ENCODE measurements at places on chromosomes 7 and 10.

DNA sequence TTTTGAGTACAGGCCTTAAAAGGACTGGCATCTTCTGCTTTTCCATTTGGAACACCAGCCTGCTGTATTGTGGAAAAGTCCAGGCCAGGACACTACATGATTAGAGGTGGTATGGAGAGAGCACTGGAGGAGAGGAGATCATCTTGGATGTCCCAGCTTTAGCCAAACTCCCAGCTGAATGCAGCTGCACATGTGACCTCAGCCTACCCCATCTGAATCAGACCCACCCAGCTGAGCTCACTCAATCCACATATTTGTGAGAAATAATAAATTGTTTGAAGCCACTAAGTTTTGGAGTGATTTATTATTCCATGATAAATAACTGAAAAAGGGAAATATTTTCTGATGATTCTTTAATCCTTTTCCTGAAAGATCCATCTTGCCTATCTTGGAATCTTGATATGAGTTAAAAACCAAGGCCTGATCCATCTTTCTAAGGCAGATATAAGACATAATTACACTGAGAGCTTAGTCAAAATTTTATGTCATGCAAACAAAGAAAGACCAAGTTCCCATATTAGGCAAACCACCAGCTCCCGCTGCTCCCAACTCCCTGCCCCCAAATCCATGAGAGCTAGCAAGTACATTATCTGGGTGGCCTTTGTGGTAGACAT is 55.1 kb upstream of the TRIL start:
- DNase-seq: no peak

- no peak for DNase-seq
Observed at GRCh38 chr7:156753229-156753560, 112.6 kb downstream of the RNF32 start.

DNA sequence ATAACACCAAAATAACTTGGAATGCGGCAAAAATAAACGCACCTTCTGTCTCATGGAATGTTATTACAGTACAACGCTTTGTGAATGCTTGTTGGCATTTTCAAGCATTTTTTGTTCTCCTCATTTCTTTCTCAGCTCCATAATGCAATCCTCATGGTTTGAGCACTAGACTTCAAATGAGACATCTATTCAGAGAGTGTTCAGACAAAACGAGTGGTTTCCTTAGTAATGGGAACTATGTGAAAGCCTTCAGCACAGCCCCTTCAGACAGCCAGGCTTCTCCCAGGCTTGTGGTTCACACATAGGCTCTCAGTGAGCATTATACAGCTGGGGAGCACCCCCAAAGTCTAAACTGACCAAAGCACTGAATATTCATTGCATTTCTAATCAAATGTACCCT is 8.6 kb upstream of the LRRN3 start:
- no peak for DNase-seq

DNA sequence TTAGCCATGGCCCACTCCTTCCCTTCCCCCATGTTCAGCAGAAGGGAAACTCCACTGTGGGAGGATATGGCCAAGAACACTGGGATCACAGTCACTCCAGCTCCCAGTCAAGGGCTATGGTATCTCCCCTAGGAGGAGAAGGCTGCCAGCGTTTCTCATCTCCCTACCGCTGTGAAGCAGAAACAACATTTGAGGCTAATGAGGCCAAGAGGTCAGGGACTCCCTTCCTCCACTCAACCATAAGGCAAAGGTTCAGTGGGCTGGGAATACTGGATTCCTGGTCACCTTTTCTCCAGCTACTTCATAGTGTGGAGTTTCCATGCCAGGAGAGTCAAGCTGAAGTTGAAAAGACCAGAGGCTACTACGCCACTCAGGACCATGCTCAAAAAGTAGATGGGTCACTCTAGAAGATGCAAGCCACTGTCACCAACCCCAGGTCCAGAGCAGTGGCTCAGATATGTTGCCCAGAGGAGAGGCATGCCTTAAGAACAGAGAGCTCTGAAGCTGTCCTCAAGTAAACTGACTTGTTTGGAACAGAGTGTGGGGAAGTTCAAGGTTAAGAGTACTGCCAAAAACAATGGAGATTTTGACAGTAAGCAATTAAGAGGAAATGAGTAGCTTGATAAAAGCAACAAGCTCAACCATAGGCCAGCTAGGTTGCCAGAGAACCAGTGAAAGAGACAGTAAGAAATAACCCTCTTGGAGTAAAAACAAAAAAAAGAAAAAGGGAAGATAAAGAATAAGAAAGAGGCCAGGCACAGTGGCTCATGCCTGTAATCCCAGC is 3.8 kb upstream of the TMEM140 start:
- no peak for DNase-seq

GRCh38 chr7:2614631-2615330 is 17.0 kb upstream of the TTYH3 start:
- DNase-seq: no peak

DNA sequence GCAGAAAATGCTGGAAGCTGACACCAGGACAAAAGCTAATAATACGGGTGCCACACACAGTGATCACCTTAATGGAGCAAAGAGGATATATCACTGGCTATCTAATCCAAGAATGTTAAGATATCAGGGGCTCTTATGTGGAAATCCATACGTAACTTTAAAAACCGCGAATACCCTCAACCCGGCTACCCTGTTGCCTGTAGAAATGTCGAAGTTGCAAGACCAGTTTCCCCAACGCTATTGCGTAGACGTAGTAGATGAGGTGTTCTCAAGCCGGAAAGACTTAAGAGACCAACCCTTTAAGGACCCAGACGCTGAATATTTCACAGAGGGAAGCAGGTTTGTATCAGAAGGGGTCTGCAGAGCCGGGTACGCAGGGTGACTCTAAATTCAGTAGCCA is 7.9 kb upstream of the CYREN start:
- no peak for DNase-seq

- DNase-seq: no peak
Observed at GRCh38 chr7:132614428-132615318, 38.4 kb upstream of the PLXNA4 start.

- no peak for DNase-seq
Observed at GRCh38 chr7:90788052-90788451, 191.9 kb downstream of the CDK14 start.

- no peak for DNase-seq
Observed at GRCh38 chr7:120740348-120740747, 117.6 kb downstream of the TSPAN12 start.

- no peak for DNase-seq
Observed at GRCh38 chr7:27112955-27113949, 10.8 kb upstream of the HOXA2 start.

GRCh38 chr7:44224080-44224973 is 23.5 kb downstream of the YKT6 start:
- no peak for DNase-seq

- no peak for DNase-seq
Observed at GRCh38 chr10:19815731-19816410, 361 bp upstream of the PLXDC2 start.

DNA sequence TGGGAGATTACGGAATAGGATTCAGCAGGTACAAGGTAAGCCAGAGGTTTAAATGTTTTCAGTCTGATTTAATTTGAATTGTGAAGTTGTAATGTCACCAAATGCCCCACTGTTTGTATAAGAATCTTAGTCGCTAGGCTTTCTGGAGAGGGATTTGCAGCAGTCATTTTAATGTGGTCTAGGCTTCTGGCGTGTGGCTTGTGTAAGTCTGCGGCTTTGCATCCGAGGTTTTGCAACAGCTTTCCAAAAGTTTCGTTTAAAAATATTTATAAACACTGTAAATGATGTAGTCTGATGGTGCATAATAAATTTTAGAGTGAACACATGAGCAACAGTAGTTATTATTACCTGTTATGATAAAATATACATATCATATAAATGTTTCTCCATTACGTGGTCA is 26.1 kb upstream of the BHLHA15 start:
- DNase-seq: no peak

DNA sequence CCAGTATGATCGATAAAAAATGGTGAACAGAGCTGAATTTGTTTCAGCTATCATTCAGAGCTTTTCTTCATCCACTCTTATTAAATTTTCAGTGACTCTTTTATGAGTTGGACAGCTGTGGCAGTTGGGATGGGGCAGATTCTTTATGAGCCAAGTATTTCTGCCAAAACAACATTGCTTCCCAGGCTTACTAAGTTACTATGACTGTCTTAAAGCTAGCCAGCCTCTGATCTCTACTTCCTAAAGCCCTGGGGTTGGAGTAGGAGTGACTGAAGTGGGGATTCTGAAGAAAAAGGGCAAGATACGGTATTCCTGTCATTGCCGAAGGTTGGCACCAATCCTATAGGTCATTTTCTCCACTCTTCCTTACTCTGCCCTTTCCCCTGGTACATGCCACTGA is 12.7 kb downstream of the RPP30 start:
- no peak for DNase-seq

DNA sequence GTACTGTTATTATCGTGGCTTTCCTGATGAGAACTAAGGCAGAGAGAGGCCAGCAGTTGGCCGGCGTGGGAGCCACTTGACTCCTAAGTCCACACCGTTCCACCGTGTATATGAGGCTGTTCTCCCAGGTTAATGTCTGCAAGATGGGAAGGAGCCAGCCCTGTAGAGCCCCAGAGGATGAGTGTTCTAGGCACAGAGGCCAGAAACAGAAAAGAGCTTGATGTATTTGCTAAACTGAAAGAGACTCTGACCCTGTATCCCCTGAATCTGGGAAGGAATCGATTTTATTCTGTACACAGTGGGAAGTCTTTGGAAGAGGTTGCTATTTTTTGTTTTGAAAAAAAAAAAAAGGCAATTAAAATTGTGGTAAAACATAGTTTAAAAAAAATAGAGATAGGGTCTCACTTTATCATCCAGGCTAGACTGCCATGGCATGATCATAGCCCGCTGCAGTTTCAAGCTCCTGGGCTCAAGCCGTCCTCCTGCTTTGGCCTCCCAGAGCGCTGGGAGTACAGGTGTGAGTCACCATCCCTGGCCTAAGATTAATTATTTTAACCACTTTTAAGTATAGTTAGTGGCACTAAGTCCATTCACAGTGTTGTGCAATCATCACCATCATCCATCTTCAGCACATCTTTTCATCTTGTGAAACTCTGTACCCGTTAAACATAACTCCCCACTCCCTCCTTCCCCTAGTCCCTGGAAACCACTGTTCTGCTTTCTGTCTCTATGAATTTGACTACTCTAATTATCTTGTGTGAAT is 348.8 kb downstream of the SDK1 start:
- DNase-seq: no peak

DNA sequence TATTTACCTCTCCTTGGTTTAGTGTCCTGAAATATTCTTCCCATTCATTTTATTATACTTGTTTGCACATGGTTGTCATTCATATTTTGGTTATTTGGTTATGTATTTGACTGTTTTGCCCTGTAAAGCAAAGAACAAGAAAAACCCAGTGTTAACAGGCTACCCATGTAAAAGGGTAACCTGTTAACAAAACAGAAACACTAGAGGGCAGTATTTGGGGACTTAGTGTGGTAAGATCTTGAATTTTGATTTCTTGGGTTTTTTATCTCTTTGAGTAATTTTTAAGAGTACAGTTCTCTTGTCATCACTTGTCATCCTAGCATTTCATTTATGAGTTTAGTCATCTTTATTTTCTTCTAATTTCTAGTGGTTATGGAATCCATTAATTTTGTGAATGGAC is 51.3 kb downstream of the POLL start:
- no peak for DNase-seq

DNA sequence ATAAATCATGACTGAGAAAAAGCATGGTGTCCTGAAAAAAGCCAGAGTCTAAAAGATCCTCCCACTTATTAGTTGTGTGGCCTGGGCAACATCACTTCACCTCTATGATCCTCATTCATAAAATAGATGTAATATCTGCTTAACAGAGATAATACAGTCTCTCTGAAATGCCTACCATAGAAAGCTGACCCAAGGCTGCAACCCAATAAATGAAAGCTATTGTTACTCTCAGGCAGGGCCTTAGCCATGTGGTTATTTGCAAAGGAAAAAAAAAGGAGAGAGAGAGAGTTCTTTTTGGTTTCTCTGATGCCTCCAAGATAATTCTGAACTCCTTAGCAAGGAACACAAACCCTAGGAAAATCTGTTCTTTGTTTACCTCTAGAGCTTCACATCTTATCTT is 7.9 kb downstream of the FAM13C start:
- no peak for DNase-seq

- DNase-seq: no peak
Observed at GRCh38 chr7:26040085-26040484, 111.9 kb upstream of the NFE2L3 start.

- DNase-seq: no peak
Observed at GRCh38 chr7:70040970-70041766, 442.9 kb downstream of the AUTS2 start.

GRCh38 chr10:50336140-50336539 is 84.8 kb upstream of the ASAH2 start:
- no peak for DNase-seq

DNA sequence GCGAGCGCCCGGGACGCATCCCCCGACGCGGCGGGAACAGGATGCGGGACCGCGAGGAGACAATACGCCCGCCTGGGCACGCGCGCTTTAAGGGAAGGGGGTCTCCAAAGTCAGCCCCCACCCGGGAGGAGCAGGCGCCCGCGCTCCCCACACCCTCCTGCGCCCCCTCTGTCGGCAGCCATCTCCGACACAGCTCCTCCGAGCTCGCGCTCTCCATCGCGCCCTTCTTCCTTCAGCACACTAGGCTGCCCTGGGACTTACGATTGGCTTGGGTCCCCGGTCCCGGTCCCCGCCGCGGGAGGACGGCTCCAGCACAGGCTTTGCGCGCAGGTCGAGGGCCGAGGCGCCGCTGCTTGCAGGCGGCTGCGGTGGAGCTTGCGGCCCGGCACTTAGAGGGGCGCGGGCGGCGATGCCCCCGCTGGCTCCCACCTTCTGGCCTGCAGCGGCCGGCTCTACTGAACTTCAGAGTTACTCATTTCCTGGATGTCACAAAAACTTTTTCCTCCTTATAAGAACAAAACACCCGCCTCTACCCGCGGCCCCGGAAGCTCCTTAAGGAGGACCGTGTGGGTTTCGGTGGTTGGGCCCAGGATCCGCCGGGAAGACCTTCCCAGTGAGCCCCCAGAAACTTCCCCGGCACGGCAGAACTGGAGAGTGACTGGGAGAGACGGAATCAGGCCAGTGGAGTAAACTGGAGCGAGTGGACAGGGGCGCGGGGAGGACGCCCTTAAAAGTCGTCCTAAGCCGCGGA is at the start of gene ITPRIP:
Gene ITPRIP, minus strand, starts transcription at position 481 of the 751 bp plus-strand sequence. CDS start 22,414 bp downstream, outside the sequence.
- DNase-seq: peak; percentile 79

- no peak for DNase-seq
Observed at GRCh38 chr7:27202862-27203134, 2.9 kb upstream of the HOXA13 start.

- no peak for DNase-seq
Observed at GRCh38 chr7:114158275-114158674, 239.5 kb upstream of the PPP1R3A start.

All from CD4-positive, alpha-beta T cell treated with Interleukin-17A for 4 hours (primary cell).